ENCODE measurements at places on chromosomes 12 and 14.
A peak's percentile ranks its signal among the peaks of the same experiment; 100 is the strongest.

DNA sequence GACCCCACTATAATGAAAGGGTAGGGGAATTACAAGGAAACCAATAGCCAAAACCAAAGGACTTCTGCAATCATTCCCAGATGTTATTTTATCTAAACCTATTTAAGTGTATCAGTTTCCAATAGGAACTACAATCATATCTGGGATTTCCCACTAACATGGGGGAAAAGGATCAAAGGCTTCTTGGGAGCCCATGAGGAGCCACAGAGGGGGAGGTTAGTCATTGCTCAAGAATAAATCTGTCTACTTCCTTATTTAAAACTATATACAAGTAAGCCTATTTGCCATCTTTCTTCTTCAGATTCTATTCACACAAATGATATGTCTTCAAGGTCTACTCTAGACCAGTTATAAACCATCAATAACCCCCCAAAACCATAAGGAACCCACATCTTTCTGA, 33.1 kb downstream of the FGD6 start:
- no peak for DNase-seq

DNA sequence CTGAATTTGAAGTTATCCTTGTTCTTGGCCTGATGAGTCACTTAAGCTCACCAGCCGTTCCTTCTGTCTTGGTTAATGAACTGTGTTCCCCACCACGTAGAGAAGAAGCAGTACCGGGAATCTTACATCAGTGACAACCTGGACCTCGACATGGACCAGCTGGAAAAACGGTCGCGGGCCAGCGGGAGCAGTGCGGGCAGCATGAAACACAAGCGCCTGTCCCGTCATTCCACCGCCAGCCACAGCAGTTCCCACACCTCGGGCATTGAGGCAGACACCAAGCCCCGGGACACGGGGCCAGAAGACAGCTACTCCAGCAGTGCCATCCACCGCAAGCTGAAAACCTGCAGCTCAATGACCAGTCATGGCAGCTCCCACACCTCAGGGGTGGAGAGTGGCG, 68.2 kb downstream of the FRMD6 start:
- DNase-seq = no peak

- DNase-seq = peak; percentile 84
Observed at GRCh38 chr12:122471324-122472226, 29.2 kb downstream of the ZCCHC8 start.

- no peak for DNase-seq
Observed at GRCh38 chr14:69289811-69290520, 30.0 kb downstream of the GALNT16 start.

DNA sequence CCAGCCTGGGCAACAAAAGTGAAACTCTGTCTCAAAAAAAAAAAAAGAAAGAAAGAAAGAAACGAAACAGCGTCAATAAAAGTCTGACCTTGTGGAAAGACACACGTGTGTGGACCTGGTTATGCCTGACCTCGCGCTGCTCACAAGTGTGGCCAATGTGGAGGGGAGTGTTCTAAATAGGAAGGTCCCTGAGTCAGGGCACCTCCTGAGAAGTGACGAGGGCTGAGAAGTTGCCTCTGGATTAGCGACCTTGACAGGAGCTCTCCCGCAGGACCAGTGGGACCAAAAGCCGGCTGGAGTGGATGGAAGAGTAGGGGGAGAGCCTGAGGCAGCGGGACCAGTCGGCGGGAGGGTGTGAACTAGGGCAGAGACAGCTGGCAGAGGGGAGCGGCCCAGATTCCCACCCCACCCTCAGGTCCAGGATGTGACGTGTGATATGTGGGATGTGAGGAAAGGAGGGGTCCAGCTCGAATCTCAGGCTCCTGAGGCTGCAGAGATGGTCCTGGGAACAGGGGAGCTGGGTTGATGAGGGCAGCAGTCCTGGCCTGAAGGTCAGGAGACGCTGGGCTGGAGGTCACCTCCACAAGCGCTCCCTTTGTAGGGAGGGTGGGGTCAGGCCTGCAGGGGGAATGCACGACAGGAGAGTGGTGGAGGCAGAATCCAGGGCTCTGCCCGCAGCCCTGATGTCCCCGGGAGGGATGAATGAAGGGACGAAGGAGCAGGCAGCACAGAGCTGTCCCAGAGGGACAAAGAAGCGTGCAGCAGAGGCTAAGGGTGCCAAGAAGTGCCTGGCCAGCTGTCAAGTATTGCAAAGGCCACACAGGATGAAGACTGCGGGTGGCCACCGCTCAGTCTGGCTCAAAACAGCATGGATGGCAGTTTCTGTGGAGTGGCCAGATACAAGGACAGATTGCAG, 24.8 kb upstream of the GPR68 start:
- DNase-seq = no peak

- no peak for DNase-seq
Observed at GRCh38 chr14:100386121-100386520, 63.0 kb downstream of the SLC25A47 start.

GRCh38 chr14:49946320-49947141, 53.6 kb downstream of the ARF6 start:
- no peak for DNase-seq

DNA sequence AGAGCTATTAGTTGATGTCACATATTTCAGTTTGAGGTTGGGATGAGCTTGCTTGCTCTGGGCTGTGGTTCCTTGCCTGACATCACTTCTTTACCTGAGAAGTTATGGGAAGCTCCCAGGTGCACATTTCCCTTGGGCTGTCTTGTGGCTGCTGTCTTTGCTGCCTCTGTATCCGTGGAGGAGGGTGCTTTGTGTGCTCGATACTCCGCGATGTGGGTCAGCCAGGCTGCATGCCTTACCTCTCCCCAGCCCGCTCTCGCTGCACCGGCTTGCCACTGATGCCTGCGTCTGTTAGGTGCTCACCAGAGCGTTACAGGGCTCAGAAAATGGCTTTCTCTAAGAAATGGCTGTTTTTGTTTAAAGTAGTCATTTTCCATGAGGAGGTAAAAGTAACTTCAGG, 19.6 kb downstream of the PELI2 start:
- no peak for DNase-seq

GRCh38 chr12:78316136-78316535, 485.4 kb downstream of the NAV3 start:
- DNase-seq = no peak

- DNase-seq = no peak
Observed at GRCh38 chr14:51806026-51807023, 54.1 kb upstream of the GNG2 start.

DNA sequence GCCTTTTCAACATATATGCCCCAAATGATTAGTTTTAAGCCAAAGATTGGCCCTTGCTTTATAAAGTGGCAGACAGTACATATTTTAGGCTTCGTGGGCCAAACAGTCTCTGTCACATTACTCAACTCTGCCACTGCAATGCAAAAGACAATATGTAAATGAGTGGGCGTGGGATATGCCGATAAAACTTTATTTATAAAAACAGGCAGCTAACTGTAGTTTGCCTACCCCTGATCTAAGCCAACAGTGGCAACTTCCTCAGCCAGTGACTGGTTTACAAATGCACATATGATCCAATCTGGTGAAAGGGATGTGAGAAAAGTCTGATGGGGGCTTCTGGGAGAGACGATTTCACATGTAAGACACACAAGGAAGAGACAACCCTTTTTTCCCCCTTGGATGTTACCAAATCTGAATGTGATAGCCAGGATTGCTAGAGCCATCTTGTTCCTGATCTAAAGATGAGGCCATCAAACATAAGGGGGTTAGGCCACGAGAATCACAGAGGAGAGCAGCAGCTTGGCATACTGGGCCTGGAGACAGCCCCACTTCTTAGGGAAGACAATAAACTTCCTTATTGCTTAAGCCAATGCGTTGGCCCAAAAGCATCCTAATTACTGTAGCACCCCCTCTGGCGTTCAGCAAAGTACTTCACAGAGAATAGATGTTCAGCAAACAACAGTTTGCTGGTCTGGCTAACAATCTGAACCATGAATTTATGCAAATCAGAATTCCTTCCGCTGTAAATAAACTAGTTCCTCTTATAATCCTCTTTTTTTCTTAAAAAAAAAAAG, 75.2 kb upstream of the TMCC3 start:
- DNase-seq = peak; percentile 78

DNA sequence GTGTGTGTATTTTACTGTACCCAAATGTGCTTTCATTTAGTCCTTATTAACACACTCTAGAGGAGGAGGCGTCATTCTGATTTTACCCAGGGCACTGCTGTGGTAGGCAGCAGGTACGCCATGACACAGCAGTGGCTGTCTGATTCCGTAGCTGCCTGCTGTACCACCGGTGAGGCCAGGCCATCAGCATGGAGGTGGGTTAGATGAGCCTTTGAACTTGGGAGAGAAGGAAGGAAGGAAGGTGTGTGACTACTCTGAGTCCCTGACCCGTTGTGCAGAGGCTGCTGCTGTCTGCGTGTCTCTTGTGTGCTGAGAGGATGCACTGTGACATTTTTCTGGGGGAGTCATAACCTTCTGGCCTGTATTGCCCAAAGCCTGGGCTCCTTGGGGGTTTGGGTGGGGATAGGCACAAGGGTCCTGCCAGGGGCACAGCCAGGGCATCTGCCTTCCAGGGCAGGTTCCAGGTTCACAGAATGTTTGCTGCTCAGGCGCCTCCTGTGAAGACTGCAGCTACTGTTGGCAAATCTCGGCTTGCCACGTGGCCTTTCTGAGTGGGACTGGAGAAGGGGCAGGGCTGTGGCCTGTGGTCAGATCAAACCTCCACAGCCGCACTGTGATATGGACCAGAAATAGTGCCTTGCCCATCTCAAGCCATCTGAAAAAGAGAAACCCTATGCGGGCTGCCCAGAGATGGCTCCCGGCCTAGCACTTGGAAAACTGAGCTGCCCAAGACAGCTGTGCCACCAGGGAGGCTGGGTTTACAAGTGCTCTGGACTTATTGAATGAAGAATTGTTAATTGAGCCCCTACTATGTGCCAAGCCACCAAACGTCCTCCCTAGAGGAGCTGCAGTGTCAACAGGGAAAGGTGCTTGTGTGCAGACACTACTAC, 47.1 kb downstream of the MLXIP start:
- no peak for DNase-seq

GRCh38 chr12:3047961-3048360, 29.2 kb upstream of the TSPAN9 start:
- DNase-seq = no peak

GRCh38 chr12:78324234-78324633, 493.5 kb downstream of the NAV3 start:
- no peak for DNase-seq

GRCh38 chr12:63302941-63303536, 152.0 kb upstream of the AVPR1A start:
- DNase-seq = no peak

- peak; percentile 29 for DNase-seq
Observed at GRCh38 chr12:80321653-80322052, 122.4 kb upstream of the PTPRQ start.

DNA sequence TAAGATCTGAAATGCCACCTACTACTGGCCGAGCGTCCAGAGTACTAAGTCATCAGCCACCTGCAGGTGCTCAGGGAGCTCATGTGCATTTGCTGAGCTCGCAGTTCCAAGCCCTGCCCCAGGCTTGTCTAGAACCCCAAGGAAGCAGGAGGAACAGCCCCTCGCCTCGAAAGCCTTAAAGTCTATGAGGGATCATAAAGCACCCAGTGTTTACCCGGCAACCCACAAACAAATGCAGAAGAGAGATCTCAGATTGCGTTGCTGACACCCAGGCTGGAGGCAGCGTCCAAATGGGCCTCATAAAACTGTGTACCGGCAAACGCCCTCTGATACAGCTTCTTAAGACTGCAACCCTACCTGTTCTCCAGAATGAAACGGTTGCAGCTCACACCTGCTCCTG, 6.8 kb downstream of the KDM2B start:
- no peak for DNase-seq

DNA sequence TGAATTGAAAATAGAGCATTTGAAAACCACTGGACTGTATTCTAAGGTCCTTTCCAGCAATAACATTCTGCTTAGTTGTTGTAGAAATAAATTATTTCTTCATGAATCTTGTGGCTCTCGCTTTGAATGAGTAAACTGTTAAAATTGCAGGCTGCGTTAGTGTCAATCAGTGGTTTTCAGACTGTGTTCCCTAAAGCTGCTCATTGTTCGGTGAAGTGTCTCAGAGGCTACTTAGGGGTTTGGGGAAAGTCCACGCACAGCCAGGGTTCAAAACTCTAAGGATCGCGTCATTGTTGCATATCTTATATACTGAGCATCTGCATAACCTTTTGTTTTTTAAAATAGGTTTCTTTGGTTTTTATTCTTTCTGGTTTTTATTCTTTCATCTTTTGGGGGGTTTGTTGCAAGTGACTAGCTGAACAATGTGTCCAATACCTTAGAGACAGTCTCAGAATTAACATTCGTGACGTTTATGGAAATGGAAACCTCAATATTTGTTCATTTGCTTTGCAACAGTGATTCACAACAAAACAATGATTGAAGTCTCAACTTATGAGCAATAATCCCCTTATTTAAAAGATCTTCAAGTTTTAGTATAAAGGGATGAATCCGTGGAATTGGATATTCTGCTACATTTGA, 108.1 kb downstream of the TTLL5 start:
- no peak for DNase-seq
